ENCODE measurements at places on chromosomes 13 and 19.
A peak's percentile ranks its signal among the peaks of the same experiment; 100 is the strongest.

DNA sequence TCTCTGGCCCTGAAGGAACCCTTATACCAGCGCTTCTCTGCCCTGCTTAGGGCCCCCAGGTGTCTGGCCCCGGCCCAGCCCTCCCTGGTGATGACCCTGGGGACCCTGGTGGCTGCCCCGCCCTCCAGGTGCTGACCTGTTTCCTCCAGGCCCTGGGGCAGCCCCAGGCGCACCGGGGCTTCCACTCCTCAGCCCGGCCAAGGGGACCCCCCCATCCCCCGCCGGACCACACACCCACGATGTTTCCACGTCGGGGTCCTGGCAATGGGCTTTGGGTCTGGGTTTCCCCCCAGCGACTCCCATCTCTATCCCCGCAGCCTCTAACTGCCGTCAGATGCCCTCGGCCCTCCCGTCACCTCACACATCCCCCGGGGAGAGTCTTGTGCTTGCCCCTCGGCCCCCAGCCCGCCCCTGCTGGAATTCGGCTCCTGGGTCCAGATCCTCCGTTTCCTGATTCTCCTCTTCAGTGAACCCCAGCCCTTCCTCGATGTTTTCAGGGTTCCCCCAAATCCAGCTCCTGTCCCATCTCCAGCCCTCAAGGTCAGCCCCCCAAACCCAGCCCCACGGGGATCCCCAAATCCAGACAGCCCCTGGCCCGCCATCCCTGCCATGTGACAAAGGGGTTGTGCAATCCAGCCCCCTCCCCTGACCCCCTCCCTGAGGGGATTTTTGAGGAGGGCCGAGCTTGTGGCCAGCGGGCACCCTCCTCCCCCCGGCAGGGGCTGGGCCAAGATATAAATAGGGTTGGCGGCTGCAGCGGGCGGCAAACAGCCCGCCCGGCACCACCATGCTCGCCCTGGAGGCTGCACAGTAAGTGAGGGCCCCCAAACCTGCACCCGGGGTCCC is at the start of gene SPIB:
TSS of gene SPIB (plus strand) at position 763 of the 846 bp plus-strand sequence. CDS start at position 788, 25 bp downstream.
- peak; percentile 81 for DNase-seq

GRCh38 chr13:36131222-36131930 is at the start of gene DCLK1:
Gene DCLK1 (minus strand): TSS chr13:36131382.
- no peak for DNase-seq

DNA sequence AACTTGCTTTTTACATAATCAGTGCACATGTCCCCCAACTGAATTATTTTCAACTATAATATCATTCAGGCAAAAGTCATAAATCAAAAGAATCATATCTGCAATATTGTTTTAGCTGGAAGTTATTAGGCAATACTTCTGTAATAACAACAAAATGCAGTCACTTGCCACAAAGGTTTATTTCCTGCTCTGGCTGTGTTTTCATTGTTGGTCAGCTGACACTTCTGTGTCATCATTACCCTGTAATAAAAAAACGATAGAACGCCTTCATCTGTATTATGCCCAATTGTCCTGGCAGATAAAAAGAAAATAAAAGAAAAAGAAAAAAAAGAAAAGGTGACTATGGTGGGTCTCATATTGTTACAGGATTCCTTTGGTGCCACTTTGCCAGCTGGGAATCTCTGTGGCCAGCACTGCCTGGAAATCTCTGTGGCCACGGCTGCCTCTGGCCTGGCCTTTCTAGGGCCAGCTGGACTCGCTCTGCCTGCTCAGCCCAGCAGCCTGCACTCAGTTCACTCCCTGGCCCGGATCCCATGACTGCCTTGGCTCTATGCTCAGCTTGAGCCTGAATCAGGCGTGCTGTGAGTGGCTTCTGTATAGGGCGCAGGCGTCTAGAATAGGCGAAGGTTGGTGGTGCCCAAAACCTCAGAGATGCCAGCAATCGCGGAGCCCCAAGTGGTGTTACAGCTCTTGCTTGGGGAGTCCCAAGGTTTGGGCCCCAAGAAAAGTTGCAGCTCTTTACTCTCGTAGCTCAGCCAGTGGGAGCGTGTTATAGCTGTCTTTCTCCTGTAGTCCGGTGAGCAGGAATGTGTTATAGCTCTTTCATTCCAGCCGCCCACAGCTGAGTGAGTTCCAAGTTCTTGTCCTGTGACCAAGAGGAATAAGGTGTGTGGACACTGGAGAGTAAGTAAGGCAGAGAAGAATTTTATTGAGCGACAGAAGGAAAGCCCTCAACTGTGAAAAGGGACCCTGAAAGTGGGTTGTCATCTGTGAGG is 1227.1 kb downstream of the SLITRK1 start:
- DNase-seq: no peak

- no peak for DNase-seq
Measured at GRCh38 chr19:33163481-33163880, 30.6 kb upstream of the LRP3 start.

DNA sequence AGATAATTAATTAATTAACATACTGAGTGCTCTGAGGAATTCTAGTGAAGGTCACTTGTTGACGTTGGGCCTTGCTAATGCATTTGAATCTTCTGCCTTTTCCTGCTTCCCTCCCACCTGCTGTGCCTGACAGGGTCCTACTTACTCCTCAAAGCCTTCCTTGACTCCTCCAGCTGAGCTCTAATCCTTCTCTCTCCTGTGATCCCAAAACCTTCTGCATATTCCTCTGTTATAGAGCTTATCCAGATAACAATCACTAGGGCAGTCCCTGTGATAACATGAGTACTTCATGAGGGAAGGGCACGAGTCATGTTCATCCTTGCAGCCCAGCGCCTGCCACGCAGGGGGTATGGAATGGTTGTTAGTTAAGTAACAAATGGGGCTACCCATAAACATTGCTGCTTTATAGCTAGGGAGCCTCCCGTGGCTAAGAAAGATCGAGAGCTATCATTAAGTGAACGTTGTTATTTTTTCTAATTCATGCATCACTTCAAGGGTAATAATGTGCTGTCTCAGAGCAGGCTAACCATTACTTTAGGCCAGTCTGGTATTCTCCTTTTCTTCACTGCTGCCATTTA is 19.1 kb upstream of the SPATA13 start:
- DNase-seq: no peak

- peak; percentile 19 for DNase-seq
Measured at GRCh38 chr13:28568286-28568685, 73.4 kb upstream of the FLT1 start.

- DNase-seq: no peak
Measured at GRCh38 chr13:34107806-34108205, 289.9 kb downstream of the RFC3 start.

DNA sequence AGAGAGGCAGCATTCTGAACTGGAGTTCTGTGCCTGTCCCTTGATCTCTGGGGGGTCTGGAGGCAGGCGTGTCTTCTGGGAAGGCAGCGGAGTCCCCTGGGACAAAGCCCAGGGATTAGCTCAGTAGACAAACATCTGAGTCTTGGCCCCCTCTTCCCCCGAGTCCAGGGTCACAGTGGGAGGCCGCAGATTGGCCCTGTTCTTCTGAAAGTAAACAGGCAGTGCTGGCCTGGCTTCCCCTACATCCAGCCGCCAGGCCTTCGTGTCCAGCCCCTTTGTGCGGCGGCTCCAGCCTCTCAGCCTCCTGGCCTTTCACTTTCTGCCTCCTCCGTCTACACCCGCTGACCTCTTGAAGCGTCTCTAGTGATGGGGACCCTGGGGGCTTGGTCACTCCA is 989 bp downstream of the NFILZ start:
- no peak for DNase-seq

DNA sequence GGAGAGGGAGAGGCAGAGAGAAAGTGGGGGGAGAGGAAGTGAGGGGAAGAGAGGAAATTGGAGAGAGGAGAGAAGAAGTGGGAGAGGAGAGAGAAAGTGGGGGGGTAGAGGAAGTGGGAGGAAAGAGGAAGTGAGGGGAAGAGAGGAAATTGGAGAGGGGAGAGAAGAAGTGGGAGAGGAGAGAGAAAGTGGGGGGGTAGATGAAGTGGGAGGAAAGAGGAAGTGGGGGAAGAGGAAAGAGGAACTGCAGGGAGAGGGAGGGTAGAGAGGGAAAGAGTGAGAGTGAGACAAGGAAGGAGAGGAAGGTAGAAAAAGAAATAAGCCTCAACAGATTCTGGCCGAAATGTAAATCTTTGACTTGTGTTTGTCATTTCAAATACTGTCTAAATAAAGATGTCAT is 146.6 kb downstream of the KLF12 start:
- DNase-seq: no peak

- DNase-seq: no peak
Measured at GRCh38 chr13:30312904-30313303, 5.6 kb upstream of the KATNAL1 start.

- no peak for DNase-seq
Measured at GRCh38 chr13:90447034-90447733, 900.3 kb upstream of the MIR17HG start.

DNA sequence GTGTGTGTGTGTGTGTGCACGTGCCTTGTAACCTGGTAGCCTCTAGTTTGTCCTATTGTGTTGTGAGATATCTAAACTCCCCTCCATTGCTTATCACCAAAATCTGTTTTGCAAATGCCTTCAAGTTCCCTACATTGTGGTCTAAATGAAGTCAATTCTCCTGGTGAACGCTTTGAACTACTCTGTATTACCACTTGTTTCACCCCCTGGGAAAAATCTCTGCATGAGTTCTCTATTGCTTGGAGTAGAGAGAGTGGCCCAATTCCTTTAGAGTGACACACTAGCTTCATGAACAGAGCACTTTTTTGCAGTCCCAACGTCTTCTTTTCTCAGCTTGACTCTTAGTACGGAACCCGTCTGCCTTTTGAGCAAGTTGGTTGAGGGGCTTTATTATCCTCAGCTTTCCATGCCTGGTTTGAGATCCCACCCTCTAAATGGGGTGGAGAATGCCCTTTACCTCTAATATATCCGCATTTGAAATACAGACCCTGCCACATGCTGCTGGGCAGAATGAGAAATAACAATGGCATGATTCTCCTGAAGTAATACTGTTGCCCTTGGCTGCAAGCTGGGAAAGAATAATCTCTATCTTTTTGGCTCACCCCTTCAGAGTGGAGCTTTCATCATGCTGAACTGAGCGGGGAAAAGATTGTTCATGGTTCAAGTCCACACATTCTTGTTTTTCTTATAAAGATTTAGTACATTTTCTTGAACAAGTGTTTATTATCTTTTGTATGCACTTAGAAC is 2545.3 kb downstream of the PCDH9 start:
- no peak for DNase-seq

DNA sequence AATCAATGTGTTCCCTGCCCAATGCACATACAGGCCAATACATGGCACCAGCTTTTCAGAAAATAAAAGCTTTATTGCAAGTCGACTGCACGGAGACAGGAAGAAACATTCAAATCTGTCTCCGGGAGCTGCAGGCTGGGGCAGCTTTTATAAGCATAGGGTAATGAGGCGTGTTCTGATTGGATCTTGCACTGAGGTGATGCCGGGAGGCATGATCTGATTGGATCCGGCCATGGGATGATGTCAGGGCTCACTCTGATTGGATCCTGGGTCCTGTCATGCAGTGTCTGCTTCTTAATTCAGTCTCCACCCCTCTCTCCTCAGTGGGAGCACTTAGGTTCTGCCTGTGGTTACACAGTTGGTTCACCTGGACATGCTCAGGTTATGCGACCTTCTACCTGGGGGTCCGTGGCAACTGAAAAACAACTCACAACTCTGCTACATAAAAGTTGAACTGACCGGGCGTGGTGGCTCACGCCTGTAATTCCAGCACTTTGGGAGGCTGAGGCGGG is 11.8 kb upstream of the FBN3 start:
- DNase-seq: no peak

GRCh38 chr19:35512831-35513627 is 420 bp downstream of the DMKN start:
- DNase-seq: no peak

GRCh38 chr19:4515732-4516131 is 2.6 kb downstream of the PLIN4 start:
- no peak for DNase-seq

GRCh38 chr13:33787051-33787591 is 30.8 kb upstream of the RFC3 start:
- peak; percentile 23 for DNase-seq

DNA sequence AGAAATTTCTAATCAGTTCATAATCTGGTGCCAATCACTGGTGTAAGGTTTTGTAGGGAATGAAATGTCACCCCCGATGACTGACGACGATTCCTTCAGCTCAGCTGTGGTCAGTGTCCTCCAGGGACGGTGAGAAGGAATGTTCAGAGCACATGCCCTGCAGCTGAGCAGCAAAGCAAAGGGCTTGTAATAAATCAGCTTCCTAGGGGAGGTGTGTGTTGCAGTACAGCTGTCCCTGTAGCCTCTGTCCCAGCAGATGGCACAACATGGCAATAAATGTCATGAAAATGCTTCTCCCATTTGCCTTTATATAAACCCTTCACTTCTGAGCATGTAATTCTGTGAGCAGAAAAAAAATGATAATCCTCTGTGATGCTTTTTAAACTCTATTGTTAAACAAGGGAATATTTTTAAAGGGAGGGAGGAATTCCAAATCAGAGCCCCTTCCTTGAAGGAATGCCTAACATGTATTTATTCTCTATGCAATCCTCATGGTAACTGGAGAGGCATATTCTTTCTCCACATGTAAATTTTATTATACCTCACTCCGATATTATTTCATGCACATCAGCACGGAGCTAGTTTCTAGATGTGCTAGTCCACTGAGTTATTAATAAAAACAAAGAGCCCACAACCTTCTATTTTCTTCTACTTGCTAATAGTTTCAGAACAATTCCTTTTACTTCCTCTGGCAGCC is 102.5 kb downstream of the FAM216B start:
- no peak for DNase-seq

GRCh38 chr19:32811151-32811550 is 58.4 kb downstream of the SLC7A9 start:
- DNase-seq: no peak

GRCh38 chr13:113864273-113864890 is 506 bp upstream of the GAS6 start:
- DNase-seq: no peak

GRCh38 chr13:77868717-77869116 is 49.9 kb downstream of the EDNRB start:
- DNase-seq: no peak

DNA sequence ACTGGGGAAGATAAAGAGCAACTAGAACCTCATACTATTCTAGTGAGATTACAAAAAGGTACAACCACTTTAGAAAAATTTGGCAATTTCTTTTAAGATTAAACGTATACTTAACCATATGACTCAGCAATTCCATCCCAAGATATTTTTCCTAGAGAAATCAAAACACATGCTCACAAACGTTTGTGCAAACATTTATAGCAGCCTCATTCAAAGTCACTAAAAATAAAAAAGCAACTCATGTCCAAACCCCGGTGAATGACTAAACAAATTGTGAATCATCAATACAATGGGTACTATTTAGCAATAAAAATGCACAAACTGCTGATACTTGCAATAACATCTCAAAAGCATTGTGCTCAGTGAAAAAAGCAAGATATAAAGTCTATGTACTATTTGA is 121.5 kb downstream of the FRY start:
- DNase-seq: no peak

GRCh38 chr19:46776927-46777911 is 11.2 kb downstream of the SLC1A5 start:
- DNase-seq: no peak

- no peak for DNase-seq
Measured at GRCh38 chr19:30068528-30069395, 126.7 kb downstream of the URI1 start.

Measured in GM06990 (cell line).